Iris pigment epithelial cell (primary cell): ENCODE measurements at places on chromosomes 12 and 14.

GRCh38 chr14:51922624-51923023 is 62.2 kb downstream of the GNG2 start:
- peak; percentile 42 for DNase-seq

DNA sequence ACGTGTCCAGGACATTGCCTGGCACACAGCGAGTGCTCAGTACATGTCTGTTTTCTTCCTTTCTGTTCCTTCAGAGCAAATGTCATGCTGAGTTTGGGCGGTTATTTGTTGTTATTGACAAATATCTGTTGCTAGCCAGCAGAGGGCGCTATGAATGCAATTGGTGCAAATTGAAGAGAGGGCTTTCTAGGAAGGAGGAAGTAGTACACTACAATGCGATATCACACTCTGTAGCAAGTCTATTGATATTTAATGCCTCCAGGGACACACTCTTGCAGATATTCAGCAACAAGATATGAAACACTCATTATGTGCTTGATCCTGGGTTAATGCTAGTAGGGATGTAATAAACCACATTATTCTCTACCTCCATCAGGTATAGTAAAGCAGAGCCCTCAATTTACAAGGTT is 267.3 kb upstream of the SRRM4 start:
- no peak for DNase-seq

GRCh38 chr12:130429656-130430505 is 92.2 kb downstream of the PIWIL1 start:
- DNase-seq, result no peak

DNA sequence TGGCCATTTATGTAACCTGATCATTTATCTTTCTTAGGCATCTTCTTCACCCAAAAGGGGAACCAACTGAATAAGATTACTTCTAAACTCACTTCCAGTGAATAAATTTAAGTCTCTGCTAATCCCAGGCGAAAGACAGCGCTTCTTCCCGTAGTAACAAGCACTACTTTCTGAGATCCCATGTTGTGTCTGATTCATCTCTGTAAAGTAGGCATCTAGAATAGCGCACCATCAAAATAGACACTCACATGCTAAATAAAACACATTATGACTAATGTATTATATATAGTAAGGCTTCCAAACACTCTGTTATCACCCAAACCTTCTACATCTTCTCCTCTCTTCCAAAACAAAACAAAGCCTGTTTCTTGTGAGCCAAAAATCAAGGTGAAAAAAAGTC is 15.1 kb downstream of the GTF2A1 start:
- no peak for DNase-seq

DNA sequence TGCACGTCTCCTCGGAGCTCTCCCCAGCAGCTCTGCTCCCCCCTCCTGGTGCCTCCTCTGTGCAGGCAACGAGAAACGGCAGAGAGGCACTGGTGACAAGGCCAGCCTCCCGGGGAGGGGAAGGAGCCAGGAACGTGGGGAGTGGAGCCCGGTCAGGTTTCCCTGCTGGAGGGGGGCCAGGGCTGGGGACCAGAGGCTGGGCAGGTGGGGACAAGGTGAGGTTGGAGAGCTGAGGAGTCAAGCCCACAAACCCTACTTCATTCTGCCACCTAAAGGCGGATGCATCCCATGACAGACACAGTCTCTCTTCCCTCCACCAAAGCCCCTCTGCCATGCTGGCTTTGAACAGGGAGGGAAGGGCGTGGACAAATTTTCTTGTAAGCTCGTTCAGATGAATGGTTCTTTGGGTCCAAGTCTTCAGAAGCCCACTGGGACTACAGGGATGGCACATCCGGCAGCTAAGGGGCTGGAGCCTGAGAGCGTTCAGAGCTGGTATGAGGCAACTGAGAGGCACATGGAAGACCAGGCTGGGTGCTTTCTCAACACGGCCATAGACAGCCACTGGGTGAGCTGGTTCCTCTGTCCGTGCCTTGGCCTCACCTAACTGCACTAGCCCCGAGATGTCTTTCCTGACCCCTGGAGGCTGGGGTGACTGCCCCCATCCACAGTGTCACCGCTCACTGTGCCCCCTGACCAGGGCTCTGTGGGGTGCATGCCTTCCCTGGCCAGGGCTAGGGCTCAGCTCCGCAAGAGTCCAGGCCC is 105.9 kb downstream of the RBM19 start:
- DNase-seq, result no peak

DNA sequence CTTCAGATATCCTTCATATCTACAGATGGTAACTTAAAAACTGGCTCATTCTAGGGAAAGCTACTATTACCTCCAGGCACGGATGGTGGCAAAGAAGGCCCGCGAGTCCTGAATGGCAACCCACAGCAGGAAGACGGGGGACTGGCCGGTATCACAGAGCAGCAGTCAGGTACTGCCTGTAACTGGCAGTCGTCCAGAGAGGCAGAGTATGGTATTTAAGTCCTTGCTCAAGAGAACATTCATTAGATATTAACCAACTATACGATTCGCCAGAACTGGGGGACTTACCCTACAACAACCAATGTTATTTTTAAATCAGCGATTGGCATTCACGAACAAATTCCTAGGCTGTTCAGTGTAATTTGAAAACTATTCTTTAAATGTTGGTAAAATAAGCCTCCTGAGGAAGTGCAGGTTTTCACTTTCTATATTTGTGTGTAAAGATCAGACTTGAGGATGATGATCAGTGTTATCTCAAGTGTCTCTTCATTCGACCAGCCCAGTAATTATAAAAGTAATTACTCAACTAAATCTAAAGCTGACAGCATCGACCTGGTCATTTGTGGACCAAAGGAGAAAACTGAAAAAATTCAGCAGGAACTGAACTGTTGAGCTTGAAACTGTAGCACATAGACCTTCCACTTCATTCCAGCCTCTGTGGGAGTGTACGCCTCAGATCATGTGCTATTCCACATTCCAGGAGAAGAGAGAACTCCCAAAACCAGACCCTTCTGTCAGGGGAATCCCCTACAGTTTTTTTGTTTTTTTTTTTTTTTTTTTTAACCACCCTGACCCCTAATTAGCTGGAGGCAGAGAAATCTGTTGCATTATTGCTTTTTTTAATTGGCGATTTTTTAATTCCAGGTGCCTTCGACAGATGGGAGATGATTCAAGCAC is 75.6 kb downstream of the ESR2 start:
- peak; percentile 78 for DNase-seq

DNA sequence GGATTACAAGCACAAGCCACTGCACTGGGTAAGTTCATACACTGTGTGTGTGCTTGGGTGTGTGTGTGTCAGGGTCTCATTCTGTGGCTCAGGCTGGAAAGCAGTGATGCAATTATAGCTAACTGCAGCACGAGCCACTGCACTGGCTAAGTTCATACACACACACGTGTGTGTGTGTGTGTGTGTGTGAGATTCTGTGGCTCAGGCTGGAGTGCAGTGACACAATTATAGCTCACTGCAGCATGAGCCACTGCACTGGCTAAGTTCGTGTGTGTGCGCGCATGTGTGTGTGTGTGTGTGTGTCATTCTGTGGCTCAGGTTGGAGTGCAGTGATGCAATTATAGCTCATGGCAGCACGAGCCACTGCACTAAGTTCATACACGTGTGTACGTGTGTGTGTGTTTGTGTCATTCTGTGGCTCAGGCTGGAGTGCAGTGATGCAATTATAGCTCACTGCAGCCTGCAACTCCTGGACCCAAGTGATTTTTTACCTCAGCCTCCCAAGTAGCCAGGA is 85.4 kb downstream of the HECTD1 start:
- peak; percentile 35 for DNase-seq

DNA sequence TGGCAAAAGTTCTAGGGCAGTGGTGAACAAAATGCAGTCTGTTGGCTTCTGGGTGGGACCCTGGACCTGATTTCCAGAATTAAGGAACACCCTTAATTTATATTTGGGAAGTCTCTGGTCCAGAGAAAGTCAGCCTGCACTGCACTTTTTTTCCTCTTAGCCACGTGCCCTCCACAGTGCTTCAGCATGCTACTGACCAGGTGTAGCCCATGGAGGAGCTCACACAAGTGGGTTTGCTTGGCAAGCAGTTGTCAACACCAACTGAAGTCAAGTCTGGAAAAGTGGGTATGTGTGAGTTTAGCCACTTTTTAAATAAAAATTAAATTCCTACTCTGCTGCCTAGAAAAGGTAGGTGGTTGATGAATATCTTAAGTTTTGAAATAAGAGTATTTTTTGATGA is 111.3 kb downstream of the DAAM1 start:
- no peak for DNase-seq

GRCh38 chr12:108143144-108143543 is 14.1 kb downstream of the WSCD2 start:
- DNase-seq, result no peak

- no peak for DNase-seq
These were observed 259.2 kb downstream of the CPNE8 start for GRCh38 chr12:38646146-38646545.

DNA sequence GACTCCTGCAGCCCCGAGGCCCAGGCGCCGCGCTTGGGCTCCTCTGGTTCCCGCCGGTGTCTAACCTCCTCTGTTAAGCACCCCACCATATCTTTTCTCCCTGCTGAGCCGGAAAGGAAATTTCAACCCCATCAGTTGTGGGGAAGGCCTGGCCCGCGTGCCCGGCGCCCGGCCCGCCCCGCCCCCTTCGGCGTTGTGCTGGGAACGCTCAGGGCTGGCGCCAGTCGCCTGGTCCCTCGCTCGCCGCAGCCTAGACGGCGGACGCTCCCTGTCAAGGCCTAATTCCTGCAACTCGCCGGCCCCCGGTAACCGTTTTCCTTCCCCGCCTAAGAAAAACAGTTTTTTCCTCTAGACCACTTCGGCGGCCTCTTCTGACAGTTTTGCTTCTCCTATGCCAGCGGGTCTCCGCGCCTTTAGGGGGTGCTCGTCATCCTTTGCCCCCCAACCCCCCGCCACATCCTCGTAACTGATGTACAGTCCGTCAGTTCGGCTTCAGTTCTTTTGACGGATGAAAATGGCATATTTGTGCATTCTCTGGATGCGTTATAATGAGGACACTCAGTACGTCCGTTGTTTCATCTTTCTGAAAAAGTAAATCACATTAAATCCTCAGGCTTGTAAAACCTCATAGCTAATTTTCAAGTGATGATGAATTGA is 506 bp upstream of the NAP1L1 start:
- DNase-seq, result no peak

DNA sequence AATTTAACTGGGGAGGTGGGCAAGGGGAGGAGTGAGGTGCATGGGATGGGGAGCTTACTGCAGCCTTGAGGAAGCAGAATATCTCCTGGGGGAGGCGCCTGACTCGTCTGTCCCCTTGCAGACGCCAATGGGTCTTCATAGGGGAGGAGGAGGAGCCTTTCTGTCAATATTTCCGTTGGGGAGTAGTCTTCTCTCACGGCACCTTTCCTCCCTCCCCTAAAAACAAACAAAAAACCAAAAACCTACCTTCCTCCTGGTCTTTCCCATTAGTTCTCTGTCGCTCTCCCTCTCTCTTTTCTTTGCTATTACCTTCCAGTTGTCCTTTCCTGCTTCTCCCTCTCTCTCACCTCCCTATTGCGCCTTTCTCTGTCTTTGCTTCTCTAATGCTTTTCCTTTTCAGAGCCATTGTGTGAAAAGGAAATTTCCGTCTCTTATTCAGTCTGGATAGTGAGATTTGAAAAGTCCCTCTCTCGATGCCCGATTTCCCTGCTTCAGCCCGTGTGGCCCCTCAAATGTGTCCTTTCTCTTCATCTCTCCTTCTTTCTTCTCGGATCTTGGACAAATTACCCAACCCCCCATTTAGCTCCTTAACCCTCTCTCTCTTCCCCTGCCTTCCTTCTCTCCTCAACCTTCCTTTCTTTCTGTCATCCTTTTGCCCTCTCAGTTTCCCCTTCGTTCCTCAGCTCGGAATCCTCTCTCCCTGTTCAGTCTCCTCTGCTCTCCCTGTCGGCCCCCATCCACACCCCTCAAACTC is 5.9 kb downstream of the GPR84 start:
- peak; percentile 45 for DNase-seq

DNA sequence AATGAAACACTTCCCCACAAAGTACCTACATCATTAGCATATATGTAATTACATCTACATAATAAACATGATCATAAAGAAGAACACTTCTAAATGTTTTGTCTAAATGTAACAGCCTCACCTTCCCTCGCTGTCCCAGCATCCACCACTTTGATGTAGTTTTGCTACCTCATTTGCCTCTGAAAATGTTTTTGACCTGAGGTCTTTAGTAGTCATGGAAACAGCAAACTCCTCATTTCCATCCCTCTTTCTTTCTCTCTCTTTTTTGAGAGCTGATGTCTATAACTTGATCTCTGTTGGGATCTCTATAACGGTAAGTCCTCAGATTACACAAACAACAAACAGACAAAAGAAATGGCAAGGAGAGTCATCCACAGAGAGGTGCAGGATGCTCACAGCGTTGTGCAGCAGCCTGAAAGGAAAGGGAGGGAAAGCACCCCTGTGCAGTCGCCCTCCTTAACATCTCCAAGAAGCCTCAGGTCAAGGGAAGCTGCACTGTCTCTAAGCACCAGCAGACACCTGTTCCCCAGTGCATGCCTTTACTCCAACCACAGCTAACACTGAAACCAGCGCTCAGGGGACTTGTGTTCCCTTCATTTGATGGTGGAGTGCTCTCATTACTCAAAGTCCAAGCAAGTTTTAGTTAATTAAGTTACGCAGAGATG is 268.7 kb downstream of the TMEM132D start:
- DNase-seq, result no peak

GRCh38 chr12:52182384-52182783 is 9.4 kb downstream of the KRT80 start:
- DNase-seq, result no peak
